ENCODE measurements at places on chromosomes 5 and 9. TPM values are rescaled to one million over a fixed set of nuclear protein-coding genes. Genes with fewer than 3 reads are reported as not detected.
A peak's percentile ranks its signal among the peaks of the same experiment; 100 is the strongest.

FANCC gene
- 20.0 TPM for total RNA-seq

DNA sequence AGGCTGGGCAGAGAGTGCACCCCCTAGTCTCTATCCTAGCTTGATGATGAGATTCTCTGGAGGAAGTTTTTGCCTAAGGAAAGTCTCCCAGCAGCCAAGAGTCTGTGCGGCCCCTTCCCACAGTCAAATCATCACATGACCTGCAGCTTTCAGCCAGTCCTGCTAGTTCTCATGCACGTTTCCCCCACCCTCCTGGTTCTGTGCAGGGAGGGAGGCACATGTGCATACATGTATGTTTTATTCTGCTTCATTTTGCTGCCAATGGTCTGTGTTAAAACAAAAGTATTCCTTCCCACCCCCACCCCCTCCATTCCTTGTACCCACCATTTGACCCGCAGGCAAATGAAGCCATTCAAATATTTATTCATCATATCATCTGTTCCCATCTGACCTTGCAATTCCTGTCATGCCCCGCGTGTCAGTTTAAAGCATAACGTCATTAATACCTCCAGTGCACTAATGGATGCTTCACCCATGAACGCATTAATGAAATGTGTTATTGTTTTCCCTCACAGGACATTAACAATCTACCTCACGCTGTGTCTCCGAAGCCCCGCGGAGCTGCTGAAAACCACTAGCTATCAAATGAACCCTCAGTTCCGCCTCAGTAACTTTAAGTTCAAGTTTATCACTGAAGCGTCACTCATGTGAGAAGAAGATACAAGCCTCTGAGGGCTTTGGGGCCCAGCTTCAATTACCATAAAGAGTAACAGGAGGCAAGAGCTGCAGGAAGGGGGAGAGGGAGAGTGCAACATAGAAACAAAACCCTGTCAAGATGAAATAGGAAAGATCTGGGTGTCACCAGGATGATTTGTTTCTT is 139.6 kb downstream of the RASEF start:
- H3K36me3 ChIP-seq: no peaks in the 10 kb centered on the region
- no peak overlapping the region for H3K27ac ChIP-seq
- no peaks in the 10 kb centered on the region for H3K4me1 ChIP-seq
- no peak overlapping the region for H3K4me3 ChIP-seq
- no peak for DNase-seq

- H3K36me3 ChIP-seq: no peaks in the 10 kb centered on the region
- H3K4me1 ChIP-seq: no peaks in the 10 kb centered on the region
- DNase-seq: no peak
- H3K27me3 ChIP-seq: no peaks in the 10 kb centered on the region
- no peak overlapping the region for H3K4me3 ChIP-seq
Observed at GRCh38 chr5:15757103-15757502, 257.1 kb downstream of the FBXL7 start.

- no peak overlapping the region for H3K4me3 ChIP-seq
- no peak for DNase-seq
- no peaks in the 10 kb centered on the region for H3K27me3 ChIP-seq
- no peak overlapping the region for H3K27ac ChIP-seq
Observed at GRCh38 chr9:68629042-68629441, 76.0 kb upstream of the PIP5K1B start.

PCDHA10 gene
- 1.6 TPM for total RNA-seq

DNA sequence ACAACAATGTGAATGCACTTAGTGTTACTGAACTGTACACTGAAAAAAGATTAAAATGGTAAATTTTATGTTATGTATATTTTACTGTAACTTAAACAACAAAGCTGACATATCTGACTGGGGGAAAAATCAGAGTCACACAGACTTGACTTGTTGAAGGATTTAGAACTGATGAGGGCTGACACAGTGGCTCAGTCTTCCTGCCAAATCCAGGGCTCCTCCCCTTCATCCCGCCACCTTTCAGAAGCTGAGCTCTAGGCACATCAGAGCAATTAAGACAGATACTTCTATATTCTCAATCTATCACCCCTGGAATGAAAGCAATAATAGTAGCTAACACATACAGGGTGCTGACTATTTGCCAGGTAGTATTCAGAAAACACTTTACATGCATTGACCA is 27.7 kb upstream of the TAS2R1 start:
- no peak overlapping the region for H3K4me3 ChIP-seq
- no peaks in the 10 kb centered on the region for H3K4me1 ChIP-seq

NFX1 gene
- 34.7 TPM for total RNA-seq

- H3K27me3 ChIP-seq: no peaks in the 10 kb centered on the region
- no peak overlapping the region for H3K4me3 ChIP-seq
- no peaks in the 10 kb centered on the region for H3K36me3 ChIP-seq
- H3K27ac ChIP-seq: no peak overlapping the region
- H3K4me1 ChIP-seq: peaks cover 5% of the 10 kb centered on the region
Observed at GRCh38 chr9:115593587-115594091, 475.7 kb upstream of the TNC start.

GRCh38 chr5:120466341-120467006 is 2.4 kb downstream of the PRR16 start:
- DNase-seq: no peak
- no peaks in the 10 kb centered on the region for H3K36me3 ChIP-seq
- no peak overlapping the region for H3K4me3 ChIP-seq

IL13 gene
- not detected for total RNA-seq

FOXD4L3 gene
- not detected for total RNA-seq

GRCh38 chr5:54140247-54140840 is 170.0 kb downstream of the ARL15 start:
- no peak for DNase-seq
- H3K27me3 ChIP-seq: no peaks in the 10 kb centered on the region
- no peaks in the 10 kb centered on the region for H3K36me3 ChIP-seq
- no peak overlapping the region for H3K27ac ChIP-seq

GRCh38 chr9:136544548-136544963 is 1.3 kb downstream of the NOTCH1 start:
- peak; percentile 74 for DNase-seq
- H3K27me3 ChIP-seq: no peaks in the 10 kb centered on the region
- peak overlapping the region; percentile 78 for H3K4me3 ChIP-seq
- H3K36me3 ChIP-seq: peaks cover 24% of the 10 kb centered on the region
- peaks cover 48% of the 10 kb centered on the region for H3K4me1 ChIP-seq

DNA sequence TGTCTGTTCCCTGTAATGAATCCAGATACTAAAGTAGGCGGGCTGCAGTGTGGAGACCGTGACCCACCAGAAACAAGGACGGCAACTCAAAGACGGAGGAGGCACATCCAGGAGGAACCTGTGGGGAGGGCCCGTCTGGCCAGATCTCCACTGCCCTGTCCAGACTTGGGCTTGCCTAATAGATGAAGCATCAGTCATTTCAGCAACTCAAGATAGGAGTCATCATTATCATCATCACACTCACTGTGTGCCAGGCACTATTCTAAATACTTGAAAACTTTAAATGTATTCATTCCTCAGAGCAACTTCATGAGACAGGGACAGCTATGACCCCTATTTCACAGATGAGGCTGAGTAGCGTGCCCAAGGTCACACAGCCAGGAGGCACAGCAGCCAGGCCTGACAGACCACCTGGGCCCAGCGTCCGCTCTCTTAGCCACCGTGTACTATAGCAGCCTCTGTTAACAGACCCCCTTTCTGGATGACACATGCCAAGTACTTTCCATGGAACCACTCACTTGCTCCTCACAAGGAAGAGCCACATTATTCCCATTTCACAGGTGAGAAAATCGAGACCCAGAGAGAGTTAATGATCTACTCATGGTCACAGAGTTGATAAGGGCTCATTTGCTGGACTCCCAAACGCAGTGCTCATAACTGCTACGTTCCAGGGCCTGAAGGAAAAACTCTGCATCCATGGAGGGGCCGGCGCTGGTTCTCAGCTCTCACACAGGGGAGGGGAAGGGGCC is 4.9 kb upstream of the IL4 start:
- no peak overlapping the region for H3K27ac ChIP-seq
- DNase-seq: no peak
- no peaks in the 10 kb centered on the region for H3K36me3 ChIP-seq
- no peaks in the 10 kb centered on the region for H3K27me3 ChIP-seq
- peaks cover 3% of the 10 kb centered on the region for H3K4me1 ChIP-seq

- H3K4me3 ChIP-seq: no peak overlapping the region
- H3K27ac ChIP-seq: no peak overlapping the region
- no peak for DNase-seq
- H3K4me1 ChIP-seq: no peaks in the 10 kb centered on the region
- H3K27me3 ChIP-seq: no peaks in the 10 kb centered on the region
Observed at GRCh38 chr9:16180546-16180945, 627.7 kb downstream of the CCDC171 start.

DNA sequence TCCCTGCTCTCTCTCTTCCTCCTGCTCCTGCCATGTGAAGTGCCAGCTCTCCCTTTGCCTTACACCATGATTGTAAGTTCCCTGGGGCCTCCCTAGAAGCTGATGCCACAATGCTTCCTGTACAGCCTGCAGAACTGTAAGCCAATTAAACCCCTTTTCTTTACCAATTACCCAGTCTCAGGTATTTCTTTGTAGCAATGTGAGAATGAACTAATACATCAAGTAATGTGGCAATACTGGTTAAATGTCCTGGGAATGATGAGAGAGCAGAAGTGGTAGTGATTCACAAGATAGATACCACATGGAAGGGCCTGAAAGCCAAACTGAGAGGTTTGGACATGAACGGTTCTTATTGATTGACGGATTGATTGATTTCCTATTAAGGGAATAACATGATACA is 62.6 kb upstream of the IL12B start:
- no peaks in the 10 kb centered on the region for H3K36me3 ChIP-seq
- H3K4me1 ChIP-seq: no peaks in the 10 kb centered on the region
- no peak for DNase-seq
- no peak overlapping the region for H3K4me3 ChIP-seq
- H3K27ac ChIP-seq: no peak overlapping the region
- no peaks in the 10 kb centered on the region for H3K27me3 ChIP-seq

DNA sequence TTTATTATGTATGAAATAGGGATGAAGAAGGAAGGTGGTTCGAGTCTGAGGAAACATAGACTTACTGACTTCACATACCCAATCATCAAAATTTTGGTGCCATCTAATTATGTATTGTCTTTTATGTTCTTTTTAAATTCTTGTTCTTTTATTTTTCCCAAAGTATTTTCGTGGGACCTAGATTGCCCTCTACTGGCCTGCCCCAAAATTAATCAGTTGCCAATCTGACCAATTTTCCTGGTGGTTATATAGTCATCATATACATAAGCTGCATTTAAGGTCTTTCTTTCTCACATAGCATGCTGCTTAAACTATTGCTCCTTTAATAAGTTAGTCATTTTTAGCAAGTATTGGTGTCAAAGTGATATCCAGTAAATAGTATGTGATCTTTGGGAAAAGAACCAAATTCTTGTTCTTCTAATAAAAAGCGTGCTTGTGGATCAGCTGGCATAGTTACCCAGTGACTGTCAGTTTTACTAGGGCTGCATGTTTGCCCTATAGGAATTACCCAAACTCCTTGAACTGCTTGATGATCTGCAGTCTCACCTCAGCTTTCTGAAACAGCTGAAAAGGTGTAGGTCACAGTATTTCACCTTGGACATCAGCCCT is 223.5 kb downstream of the SH3GL2 start:
- peak; percentile 23 for DNase-seq
- H3K4me3 ChIP-seq: no peak overlapping the region
- no peaks in the 10 kb centered on the region for H3K4me1 ChIP-seq
- no peaks in the 10 kb centered on the region for H3K27me3 ChIP-seq

- no peak for DNase-seq
- H3K4me3 ChIP-seq: no peak overlapping the region
- H3K27me3 ChIP-seq: no peaks in the 10 kb centered on the region
- H3K4me1 ChIP-seq: no peaks in the 10 kb centered on the region
Observed at GRCh38 chr9:87671478-87671877, 54.4 kb upstream of the CTSL start.

DNA sequence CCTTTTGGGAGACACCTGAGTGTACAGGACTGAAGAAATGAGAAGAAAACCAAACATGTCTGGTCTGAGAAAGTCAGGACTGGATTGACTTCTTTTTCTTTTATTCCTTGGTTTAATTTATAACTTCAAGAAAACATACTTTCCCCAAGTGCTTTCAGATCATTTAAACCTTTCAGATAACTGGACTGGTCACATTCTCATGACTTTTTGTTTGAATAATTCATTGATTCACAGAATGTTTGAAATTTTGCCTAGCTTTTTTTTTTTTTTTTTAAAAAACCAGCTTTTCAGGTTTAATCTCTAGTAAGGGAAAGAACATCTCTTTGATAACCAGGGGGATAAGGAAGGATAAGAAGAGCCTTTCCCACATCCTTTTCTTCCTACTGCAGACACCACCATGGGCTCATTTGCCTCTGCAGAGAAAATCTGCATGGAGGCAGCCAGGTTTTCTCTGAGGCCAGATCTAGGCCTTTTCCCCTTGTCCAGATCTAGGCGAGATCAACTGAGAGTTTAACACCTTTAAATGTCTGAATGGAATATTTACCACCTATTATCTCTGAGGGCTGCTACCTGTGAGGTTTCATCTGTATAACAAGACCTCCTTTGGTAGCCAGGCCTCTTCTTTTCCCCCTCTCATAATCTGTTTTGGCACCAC is 45.0 kb upstream of the SLC28A3 start:
- H3K27ac ChIP-seq: no peak overlapping the region
- peak; percentile 62 for DNase-seq
- no peaks in the 10 kb centered on the region for H3K4me1 ChIP-seq
- no peak overlapping the region for H3K4me3 ChIP-seq

- no peaks in the 10 kb centered on the region for H3K36me3 ChIP-seq
- no peak overlapping the region for H3K27ac ChIP-seq
- no peak for DNase-seq
- no peaks in the 10 kb centered on the region for H3K4me1 ChIP-seq
Observed at GRCh38 chr5:139226131-139226530, 28.0 kb upstream of the SIL1 start.

DNA sequence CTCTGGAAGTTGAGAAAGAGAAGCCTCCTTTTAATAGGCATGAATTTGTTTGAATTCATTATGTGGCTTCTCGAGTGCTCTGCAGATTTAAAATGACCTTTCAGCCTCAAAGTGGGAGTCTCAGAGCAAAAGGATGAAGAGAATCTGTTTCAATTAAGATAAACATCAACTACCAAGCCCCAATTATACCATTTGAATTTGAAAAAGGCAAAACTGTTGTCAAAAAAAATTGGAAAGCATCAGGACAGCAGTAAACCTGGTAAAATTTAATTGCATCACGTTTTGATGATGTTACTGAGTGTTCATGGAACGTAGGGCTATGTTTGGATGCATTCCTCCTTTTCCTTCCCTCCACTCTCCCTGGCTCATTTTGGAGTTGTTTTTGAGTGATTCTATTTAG is 637.2 kb downstream of the PDE4D start:
- no peaks in the 10 kb centered on the region for H3K27me3 ChIP-seq
- H3K27ac ChIP-seq: no peak overlapping the region
- H3K36me3 ChIP-seq: no peaks in the 10 kb centered on the region
- no peaks in the 10 kb centered on the region for H3K4me1 ChIP-seq
- H3K4me3 ChIP-seq: no peak overlapping the region

CCNH gene
- total RNA-seq: 132 TPM

Data from lung (tissue), 17 donors.